Erythroblast (primary cell): ENCODE measurements at places on chromosomes 2 and 18.

DNA sequence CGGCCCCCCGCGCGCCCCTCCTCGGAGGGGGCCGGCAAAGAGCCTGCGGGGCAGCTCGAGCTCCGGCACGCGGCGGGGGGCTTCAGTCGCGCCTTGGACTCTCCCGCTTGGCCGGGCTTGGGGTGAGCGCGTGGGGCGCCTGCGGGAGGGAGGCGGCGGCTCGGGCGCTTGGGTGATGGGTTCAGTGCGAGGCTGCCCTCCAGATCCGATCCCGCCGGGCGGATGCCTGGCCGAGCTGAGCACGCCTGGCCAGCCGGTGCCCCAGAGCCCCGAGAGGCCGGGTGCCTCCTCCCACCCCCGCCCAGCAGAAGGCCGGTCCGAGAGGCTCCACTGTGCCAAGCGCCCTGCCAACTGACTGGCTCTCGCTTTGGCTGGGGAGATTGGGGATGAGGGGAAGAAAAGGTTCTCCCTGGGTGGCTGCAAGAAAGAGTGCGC lies 273 bp upstream of the NXPH2 start:
- DNase-seq = no peak

- no peak for DNase-seq
Observed at GRCh38 chr2:204849892-204850291, 304.6 kb downstream of the PARD3B start.

- no peak for DNase-seq
Observed at GRCh38 chr2:181588546-181588945, 68.4 kb downstream of the CERKL start.

- DNase-seq = no peak
Observed at GRCh38 chr2:8581234-8581561, 100.7 kb upstream of the ID2 start.

- DNase-seq = no peak
Observed at GRCh38 chr2:66447677-66448076, 12.8 kb downstream of the MEIS1 start.

- no peak for DNase-seq
Observed at GRCh38 chr2:166610180-166610912, 116.3 kb upstream of the SCN7A start.

- DNase-seq = no peak
Observed at GRCh38 chr2:45729753-45730512, 78.5 kb downstream of the PRKCE start.

DNA sequence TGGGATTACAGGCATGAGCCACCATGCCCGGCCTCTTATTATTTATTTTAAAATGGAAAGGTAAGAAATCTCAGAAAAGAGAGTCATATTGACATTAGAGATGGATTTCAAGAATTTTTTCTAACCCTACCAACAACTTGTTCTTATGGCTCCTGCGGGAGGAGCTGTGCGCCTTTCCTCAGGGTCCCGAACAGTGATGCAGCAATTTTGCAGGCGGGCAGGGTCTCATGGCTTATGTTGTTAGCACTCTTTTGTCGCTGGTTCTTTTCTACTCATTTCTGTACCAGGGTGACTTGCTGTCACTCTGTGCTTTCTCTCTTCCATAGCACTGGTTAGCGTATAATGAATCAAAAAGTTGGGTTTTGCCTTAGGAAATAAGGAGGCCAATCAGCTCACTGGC lies 148.8 kb upstream of the DLGAP1 start:
- no peak for DNase-seq

- no peak for DNase-seq
Observed at GRCh38 chr2:140584471-140584870, 1546.3 kb downstream of the LRP1B start.

GRCh38 chr18:61893309-61893970 lies 633 bp upstream of the RNF152 start:
- DNase-seq = peak; percentile 38

GRCh38 chr2:173217116-173217840 lies 137.4 kb upstream of the CDCA7 start:
- DNase-seq = no peak

GRCh38 chr2:45224321-45224992 lies 215.2 kb upstream of the SIX2 start:
- no peak for DNase-seq

DNA sequence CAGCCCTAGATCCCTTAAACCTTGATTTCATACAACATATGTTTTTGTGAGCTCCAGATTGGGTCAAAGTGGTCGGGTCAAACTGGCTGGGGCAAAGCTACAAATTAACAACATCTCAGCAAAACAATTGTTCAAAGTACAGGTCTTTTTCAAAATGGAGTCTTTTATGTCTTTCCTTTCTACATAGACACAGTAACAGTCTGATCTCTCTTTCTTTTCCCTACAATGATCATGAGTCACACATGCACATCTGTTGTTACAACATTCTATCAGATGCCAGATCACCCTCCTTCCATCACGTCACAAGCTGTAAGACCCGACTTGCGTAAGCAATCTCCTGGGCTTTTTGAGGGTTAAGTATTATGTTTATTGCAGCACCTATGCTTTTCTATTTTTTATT lies 55.1 kb downstream of the RHOB start:
- no peak for DNase-seq

GRCh38 chr2:128492966-128493811 lies 174.5 kb upstream of the HS6ST1 start:
- DNase-seq = no peak

DNA sequence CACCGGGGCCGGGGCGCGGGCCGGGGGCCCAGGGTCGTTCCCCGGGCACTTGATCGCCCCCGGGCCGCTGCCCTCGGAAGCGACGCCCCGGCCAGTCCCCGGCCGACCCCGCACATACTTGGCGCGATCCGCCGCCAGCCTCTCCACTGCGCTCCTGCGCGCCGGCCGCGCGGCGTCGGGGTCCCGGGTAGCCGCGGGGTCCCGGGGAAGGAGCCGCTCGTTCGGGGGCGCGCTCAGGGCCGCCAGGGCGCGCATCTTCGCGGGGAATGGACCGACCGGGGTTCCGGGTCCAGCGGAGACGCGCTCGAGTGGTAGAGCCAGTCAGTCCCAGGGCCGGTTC lies 204 bp downstream of the FAM110C start:
- DNase-seq = no peak

GRCh38 chr2:54634564-54635511 lies 88.6 kb upstream of the EML6 start:
- no peak for DNase-seq

DNA sequence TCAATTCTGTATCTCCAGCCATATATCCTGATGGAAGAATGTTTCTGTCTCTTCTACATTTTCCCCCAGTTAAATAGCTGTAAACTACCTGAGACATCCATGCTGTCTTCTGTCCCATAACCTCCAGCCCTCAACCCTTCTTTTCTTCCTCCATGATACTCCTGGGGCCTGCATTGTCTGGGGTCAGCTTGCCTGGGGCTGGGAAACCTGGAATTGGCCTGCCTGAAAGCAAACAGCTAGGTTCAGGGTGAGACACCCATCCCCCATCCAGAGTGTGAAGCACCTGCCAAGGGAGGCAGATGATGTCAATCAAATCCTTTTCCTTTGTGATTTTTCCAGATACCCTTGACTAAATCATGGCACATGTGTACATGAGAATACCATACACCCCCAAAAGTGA lies 313.7 kb upstream of the MGAT5 start:
- DNase-seq = no peak

DNA sequence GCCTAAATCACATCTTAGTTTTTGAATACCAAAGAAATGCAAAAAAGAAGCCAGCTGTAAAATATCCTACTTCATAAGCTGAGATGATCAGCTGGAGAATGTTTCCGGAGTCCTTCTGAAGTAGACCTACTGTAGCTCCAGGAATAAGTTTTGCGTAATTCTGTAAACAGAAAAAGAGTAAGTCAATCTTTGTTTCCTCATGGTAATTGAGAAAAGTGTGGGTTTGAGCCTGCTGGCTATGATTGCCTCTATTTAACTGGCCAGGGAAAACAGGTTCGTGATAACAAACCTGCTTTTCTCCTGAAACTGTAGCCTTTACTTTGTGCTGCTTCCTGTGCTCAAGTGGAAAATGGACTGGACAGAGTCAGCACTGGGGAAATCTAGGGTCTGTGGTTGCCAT lies 58.2 kb downstream of the ITGB6 start:
- DNase-seq = no peak

- DNase-seq = no peak
Observed at GRCh38 chr2:165008730-165009315, 53.5 kb upstream of the SLC38A11 start.
